Stimulated activated CD4-positive, alpha-beta T cell treated with anti-CD3 and anti-CD28 coated beads, Interleukin-1b, Interleukin-23, amount 100 ng/mL, for 24 hours (primary cell): ENCODE measurements at places on chromosomes 4 and X.

GRCh38 chrX:51496501-51497291 lies at the start of gene NUDT11:
Gene NUDT11, minus strand, starts transcription at chrX:51496592. Its CDS starts 148 bp downstream, at chrX:51496444.
- peak; percentile 21 for DNase-seq

DNA sequence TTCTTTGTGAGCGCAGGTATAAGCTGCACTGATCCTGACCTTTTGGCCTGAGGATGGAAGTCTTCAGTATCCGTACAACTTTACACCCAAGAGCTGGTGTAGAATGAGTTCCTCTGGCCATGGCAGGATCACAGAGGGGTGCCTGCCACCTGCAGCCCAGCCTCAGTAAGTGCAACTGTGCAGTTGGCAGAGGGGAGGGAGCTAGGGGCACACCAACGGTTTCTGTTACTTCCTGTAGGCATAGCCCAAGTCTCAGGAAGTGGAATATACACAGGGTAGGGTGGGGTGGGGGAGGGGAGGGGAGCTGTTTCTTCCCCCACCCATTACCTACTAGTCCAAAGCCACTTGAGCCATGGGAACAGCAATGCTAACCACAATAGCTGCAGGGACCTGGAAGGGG lies 85.4 kb upstream of the GBA3 start:
- no peak for DNase-seq

DNA sequence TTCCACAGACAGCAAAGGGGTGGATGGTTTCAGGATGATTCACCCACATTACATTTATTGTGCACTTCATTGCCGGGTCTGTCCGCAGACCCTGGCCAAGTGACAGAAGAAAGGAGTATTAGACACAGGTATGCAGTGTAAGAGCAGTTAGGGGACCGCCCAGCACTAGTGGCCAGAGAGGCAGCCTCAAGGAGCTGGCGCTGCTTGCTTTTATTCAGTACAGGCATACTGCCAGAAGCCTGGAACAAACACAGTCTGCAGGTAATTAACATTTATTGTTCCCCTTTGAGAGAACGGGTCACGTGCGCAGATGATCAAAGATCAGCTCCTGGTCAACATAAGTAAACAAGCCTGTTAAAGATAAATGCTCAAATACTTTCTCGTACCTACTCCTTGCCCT lies 1639.0 kb upstream of the IGFBP7 start:
- DNase-seq, result no peak

- no peak for DNase-seq
Measured at GRCh38 chr4:149166365-149166764, 649.3 kb downstream of the IQCM start.

GRCh38 chr4:128364565-128364964 lies 77.0 kb upstream of the PGRMC2 start:
- no peak for DNase-seq

DNA sequence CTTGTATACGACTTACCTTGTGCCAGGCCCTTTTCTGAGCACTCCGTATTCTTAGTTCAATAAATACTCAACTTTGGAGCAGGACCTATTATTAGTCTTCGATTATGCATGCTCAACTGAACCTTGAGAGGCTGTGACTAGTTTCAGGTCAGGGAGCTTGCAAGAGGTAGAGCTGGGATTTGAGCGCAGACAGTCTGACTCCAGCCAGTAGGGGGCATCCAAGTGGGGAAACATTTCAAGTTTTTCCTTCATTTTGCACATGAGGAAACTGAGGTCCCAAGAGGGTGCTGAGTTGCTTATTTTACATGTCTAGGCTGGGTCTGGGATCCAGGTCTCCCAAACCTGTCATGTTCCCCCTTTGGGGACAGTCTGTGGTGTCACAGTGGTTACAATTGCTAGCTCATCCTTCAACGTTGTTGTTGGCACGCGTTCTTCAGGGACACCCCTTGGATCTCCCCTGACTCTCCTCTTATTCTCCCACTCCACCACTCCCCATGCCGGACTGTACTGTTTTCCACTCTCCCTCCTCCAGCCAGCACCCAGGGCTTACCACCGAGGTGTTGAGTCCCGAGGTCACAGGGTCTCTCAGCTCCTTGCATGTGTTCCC lies 6.7 kb upstream of the PRICKLE3 start:
- DNase-seq, result no peak

DNA sequence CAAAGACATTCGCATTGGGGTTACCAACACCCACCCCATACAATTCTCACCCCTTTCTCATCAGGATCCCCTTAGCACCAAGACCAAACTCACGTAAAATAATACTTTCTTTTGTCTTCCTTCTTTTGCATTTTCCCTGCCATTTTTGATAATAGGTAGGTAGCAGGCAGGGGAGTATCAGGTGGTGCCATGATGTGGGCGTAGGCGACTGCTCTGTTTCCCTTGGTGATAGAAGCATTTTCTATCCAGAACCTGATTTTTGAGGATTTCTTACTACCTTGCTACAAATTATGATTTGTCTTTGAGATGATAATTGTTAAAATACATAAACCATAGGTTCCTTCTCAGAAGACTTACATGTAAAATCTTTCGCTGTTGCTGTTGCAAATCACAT lies 150.3 kb downstream of the DCTD start:
- DNase-seq, result no peak

GRCh38 chr4:150131581-150132228 lies 53.5 kb downstream of the DCLK2 start:
- no peak for DNase-seq

DNA sequence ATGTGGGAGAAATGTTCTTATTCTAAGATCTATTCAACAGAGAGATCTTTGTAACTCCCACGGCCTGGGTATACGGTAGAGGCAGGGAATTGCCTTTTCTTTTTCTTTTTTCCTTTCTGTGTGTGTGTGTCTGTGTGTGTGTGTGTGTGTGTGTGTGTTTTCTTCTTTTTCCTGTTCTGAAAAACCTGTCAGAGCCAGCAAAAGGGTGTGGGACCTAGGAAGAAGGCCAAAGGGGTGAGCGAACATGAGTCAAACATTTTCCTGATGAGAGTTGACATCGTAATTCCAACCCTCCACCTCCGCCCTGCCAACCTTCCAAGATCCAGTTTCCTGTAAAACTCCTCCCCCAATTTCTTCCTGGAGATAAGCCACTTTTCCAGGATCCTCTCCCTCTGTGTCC lies 2.8 kb upstream of the CHIC2 start:
- no peak for DNase-seq

GRCh38 chr4:36712013-36712412 lies 430.6 kb downstream of the DTHD1 start:
- no peak for DNase-seq

GRCh38 chr4:84455697-84456096 lies 43.4 kb downstream of the NKX6-1 start:
- no peak for DNase-seq

- no peak for DNase-seq
Measured at GRCh38 chr4:779555-779954, 46.4 kb downstream of the CPLX1 start.

- DNase-seq, result no peak
Measured at GRCh38 chr4:113276464-113277170, 227.2 kb downstream of the ANK2 start.

DNA sequence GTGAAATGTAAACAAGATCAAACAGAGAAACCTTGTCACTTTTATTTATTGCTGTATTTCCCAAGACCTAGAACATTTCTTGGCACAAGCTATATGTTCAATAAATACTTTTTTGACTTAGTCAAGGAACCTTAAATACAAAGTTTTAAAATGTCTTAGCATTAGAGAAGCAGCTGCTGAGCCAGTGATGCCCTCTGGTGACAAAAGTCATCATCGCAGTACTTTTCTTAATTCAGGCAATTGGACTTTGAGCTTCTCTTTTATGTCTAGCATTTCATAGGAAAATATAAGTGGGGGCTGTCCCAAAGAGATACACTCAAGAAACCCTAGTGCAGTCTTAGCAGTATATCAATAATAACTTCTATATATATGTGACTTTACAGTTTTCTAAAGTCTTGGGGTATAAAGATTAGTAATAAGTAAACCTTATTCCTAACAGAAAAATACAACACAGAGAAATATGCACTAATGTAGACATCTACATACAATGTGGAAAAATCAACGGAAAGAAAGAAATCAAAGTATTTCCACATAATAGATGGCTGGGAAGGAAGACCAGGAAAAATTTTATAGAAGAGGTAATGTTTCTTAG lies 118.4 kb downstream of the DTHD1 start:
- no peak for DNase-seq

GRCh38 chr4:136864604-136865185 lies 667.6 kb downstream of the PCDH18 start:
- DNase-seq, result no peak

GRCh38 chr4:151039733-151040132 lies 24.6 kb upstream of the LRBA start:
- DNase-seq, result no peak

DNA sequence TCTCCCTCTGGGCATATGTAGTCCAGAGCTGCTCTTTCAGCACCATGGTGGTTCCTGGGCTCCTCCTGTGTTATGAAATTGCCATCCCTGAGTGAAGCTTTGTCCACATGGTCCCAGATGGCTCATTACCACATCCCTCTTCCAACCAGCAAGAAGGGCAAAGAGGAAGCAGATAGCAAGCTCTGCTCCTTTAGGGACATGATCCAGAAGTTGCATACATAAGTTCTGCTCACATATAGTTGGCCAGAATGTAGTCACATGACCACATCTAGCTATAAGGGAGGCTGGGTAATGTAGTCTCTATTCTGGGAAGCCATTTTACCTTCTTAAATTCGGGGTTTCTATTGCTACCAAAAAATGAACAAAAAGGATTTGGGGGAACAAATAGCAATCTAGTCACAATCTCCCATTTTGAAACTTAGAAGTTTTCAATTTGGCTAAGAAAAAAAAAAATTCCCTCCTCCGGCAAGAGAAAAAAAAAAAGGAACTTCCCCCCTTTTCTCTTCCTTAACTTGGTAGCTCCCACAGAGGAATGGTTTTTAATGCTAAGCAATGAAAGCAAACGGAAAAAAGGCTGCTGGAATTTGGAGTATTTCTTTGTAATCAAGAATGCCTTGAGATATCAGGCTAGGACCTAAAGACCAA lies 88.2 kb upstream of the USP9X start:
- DNase-seq, result no peak

DNA sequence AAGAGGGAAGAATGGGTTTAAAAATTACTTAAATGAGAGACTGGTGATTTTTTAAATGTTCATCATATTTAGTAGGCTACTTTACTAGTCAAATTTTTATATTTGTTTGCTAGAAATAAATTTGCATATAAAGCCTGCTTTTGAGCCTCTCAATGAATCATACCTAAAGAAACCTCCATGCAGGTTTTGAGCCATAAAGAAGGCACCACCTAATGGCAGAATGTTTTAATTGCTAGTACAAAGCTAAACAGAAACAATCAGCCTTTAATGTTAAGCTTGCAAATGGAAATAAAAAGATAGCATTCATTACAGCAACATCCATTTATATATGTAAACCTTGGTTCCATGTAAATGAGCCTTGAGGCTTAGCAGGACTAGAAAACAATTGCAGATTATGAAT lies 989.7 kb downstream of the CCSER1 start:
- DNase-seq, result no peak

- no peak for DNase-seq
Measured at GRCh38 chr4:24704149-24704548, 91.2 kb upstream of the SOD3 start.

GRCh38 chr4:118743867-118744266 lies 58.7 kb downstream of the METTL14 start:
- DNase-seq, result no peak

DNA sequence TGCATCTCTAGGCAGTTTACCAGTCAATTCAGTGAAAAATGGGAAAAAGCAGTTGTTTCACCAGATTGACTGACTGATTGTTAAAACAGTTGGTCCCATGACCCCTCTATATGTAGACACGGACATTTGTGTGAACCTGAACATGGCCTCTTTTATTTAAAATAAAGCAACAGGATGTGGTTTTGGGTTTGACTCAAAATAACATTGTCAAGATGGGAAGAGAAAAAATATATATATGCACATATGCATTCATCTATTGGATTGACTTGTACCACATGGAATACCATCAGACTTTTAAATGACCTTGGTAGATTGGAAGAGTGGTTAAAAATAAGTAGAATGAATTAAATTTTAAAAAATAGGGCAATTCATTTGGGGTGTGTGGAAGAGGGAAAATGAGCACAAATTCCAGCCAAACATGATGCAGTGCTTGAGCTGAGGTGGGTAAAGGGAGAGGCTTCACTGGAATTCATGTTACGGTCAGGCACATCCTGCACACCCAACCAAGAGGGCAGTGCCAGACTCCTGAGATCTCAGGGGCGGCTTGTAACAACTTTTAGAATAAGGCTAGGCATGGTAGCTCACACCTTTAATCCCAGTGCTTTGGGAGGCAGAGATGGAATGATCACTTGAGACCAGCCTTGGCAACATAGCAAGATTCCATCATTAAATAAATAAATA lies 560.7 kb upstream of the TENM3 start:
- DNase-seq, result no peak

DNA sequence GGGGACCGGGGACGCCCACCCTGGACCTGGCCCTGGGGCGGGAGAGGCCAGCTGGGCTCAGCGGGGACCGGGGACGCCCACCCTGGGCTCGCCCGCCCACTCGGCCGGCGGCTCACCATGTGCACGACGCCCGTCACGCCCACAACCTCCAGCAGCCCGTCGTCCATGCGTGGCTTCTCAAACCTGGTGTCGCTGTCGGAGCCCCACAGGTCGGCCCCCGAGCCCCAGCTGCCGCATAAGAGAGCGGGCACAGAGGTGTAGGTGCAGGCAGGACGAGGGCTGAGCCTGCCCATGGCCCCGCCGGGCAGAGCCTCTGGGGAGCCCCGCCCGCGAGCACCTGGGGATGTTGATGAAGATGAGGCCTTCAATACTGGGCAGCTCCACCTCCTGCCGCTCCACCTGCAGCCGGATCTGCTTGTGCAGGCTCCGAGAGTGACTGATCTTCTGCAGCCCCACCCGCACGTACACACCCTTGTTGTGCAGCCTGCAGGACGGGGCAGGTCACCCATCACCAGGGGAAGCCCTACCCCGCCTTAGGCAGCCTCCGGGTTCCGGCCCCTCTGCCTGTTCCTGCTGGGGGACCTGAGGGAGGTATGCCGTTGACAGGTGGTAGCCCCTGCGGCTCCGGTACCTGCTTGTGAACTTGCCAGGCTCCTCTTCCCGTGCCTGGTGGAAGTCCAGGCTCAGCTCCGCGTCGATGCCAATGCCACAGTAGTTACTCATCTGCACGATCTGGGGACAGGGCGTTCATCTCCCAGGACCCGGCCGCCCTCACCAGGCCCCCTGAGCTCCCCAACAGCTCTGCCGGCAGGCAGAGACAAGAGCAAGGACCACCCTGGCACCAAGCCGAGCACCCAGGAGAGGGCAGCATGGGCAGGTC lies 11.8 kb downstream of the DGKQ start:
- DNase-seq, result no peak

DNA sequence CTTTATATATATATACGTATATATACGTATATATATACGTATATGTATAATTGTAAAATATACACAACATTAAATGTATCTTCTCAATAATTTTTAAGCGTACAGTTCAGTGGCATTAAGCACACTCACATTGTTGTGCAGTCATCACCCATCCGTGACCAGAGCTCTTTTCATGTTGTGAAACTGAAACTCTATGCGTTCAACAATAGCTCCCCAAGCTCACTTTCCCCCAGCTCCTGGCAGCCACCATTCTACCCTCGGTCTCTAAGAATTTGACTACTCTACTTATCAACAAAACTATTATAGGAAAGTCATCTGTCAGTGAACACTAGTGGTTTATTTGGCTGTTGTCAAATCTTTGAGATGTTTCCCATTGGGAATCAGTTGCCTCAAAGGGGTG lies 621.8 kb upstream of the GALNT7 start:
- DNase-seq, result no peak

- DNase-seq, result no peak
Measured at GRCh38 chr4:186761393-186761792, 37.7 kb upstream of the FAT1 start.
